Effector memory CD4-positive, alpha-beta T cell (primary cell): ENCODE measurements at places on chromosomes 7 and 10.

DNA sequence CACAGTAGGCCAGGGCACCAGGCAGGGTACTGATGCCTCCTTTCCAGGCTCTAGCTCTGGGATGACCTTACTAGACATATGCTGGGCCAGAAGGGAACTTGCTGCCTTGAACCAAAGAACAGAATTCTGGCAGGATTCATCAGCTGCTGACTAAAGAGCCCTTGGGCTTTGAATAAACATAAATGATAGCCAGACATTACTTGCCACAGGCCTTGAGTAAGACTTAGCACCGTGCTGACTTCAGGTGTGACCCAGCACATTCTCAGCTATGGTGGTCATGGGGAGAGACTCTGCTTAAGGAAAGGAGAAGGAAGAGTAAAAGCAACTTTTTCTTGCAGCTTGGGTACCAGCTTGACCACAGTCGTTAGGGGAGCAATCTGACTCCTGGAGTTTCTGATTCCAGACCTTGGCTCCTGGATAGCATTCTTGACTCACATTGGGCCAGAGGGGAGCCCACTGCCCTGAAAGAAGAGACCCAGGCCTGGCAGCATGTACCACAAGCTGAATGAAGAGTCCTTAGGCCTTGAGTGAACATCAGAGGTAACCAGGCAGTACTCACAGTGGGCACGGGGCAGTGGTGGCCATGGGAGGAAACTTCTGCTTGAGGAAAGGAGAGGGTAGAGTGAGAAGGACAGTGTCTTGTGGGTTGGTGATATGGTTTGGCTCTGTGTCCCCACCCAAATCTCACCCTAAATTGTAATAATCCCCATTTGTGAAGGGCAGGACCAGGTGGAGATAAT lies 926.1 kb upstream of the SORCS1 start:
- no peak overlapping the region for H3K4me3 ChIP-seq
- H3K4me1 ChIP-seq = no peaks in the 10 kb centered on the region
- H3K36me3 ChIP-seq = no peaks in the 10 kb centered on the region
- DNase-seq = no peak
- no peak overlapping the region for H3K27ac ChIP-seq
- H3K27me3 ChIP-seq = no peaks in the 10 kb centered on the region

DNA sequence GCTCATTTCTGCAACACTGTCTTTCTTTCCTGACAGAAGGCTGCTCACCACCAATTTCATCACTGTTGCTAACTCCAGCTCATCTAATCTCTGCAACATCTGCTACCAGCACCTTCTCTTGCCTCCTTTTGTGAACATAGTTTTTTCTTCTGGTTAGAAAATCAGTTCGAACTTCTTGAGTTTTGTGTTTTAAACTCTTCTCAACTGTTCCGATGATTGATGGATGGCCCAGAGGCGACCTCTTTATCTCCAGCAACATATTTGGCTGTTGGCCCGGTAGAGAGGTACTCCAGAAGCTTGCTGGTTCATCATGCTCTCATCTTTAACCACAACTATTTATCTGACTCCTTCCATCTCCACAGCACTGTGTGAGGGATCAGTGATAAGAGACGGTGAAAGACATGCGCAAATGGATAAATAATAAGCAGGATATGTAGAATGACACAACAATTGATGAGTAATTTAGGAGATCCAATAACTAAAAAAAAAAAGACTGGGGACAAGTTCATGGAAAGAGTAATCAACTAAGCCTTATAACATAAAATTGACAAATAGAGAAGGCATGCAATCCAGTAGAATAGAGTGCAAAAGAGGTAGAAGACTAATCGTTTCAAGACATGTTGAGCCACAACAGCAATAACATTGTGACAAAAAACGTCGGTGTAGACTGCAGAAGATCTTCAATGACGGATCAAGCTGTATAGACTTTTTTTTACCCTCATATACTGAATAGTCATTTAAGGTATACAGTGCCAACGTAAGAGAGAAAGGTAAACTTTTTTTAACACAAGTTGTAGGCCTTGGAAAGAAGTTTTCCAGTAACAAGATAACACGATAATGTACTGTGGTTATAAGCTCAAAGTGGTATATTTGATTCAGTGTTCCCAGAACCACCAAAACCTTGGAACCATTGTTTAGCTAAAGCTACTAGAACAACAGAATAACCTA lies 152.2 kb downstream of the CRPPA start:
- no peak overlapping the region for H3K27ac ChIP-seq
- H3K27me3 ChIP-seq = no peaks in the 10 kb centered on the region
- DNase-seq = no peak
- H3K4me3 ChIP-seq = no peak overlapping the region

DNA sequence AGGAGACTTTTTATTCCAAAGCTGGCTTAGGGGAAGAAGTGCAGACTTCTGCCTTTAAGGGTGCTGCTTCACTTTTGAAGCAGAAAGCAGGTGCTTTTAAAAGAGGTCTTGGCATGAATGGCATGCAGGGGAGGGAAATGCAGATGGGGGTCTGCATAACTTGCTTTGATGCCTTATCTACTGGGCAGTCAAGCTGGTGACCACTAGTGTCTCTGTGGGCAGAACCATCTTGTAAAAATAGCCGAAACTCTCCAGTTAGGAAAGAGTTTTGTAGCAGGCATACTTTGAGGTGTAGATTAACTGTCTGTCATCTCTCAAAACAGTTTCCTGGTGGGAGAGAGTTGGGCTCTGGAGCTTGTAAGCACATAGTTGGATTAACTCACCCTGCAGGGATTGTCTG lies 9.9 kb upstream of the CTNNA3 start:
- H3K36me3 ChIP-seq = no peaks in the 10 kb centered on the region
- H3K27ac ChIP-seq = no peak overlapping the region
- no peaks in the 10 kb centered on the region for H3K4me1 ChIP-seq
- H3K4me3 ChIP-seq = no peak overlapping the region

- no peaks in the 10 kb centered on the region for H3K27me3 ChIP-seq
- no peak for DNase-seq
- no peak overlapping the region for H3K27ac ChIP-seq
- H3K4me1 ChIP-seq = no peaks in the 10 kb centered on the region
- H3K4me3 ChIP-seq = no peak overlapping the region
Measured at GRCh38 chr7:103059471-103059870, 15.1 kb downstream of the FBXL13 start.

- no peaks in the 10 kb centered on the region for H3K36me3 ChIP-seq
- no peak for DNase-seq
- no peak overlapping the region for H3K4me3 ChIP-seq
- H3K27ac ChIP-seq = no peak overlapping the region
- H3K4me1 ChIP-seq = peaks cover 4% of the 10 kb centered on the region
- no peaks in the 10 kb centered on the region for H3K27me3 ChIP-seq
Measured at GRCh38 chr7:36129048-36129534, 24.0 kb upstream of the EEPD1 start.

GRCh38 chr7:108321359-108321758 lies 134.9 kb downstream of the NRCAM start:
- no peaks in the 10 kb centered on the region for H3K27me3 ChIP-seq
- H3K27ac ChIP-seq = no peak overlapping the region
- no peaks in the 10 kb centered on the region for H3K36me3 ChIP-seq
- DNase-seq = no peak
- H3K4me3 ChIP-seq = no peak overlapping the region

- H3K4me1 ChIP-seq = no peaks in the 10 kb centered on the region
- no peaks in the 10 kb centered on the region for H3K36me3 ChIP-seq
- no peak overlapping the region for H3K4me3 ChIP-seq
- no peak for DNase-seq
Measured at GRCh38 chr7:12963435-12963834, 276.0 kb downstream of the ARL4A start.

- no peaks in the 10 kb centered on the region for H3K27me3 ChIP-seq
- no peak overlapping the region for H3K27ac ChIP-seq
- H3K36me3 ChIP-seq = no peaks in the 10 kb centered on the region
- no peak overlapping the region for H3K4me3 ChIP-seq
- no peak for DNase-seq
Measured at GRCh38 chr10:55224007-55224781, 423.2 kb upstream of the PCDH15 start.

- H3K36me3 ChIP-seq = no peaks in the 10 kb centered on the region
- no peak for DNase-seq
- no peak overlapping the region for H3K4me3 ChIP-seq
- H3K27ac ChIP-seq = no peak overlapping the region
Measured at GRCh38 chr7:20327055-20327454, 3.6 kb upstream of the ITGB8 start.
